ENCODE measurements at places on chromosomes 5 and 9.

DNA sequence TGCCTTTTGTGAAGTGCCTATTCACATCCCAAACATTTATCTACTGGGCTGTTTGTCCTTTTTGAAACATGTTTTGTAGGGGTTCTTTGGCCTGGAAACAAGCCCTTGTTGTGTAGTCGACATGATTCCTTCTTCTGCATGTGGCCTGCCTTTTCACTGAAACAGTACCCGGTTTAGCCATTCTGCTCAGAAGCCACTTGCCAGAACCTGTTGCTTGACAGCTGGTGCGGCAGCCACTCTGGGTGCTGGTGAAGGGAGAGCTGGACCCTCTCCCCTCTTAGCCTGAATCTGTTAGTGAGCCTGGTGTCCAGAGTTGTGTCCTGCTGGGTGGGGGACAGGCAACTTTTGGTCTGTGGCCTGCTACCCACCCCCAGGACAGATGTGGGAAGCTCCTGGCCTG lies 128.8 kb upstream of the CACNA1B start:
- no peak for DNase-seq

- DNase-seq = no peak
Observed at GRCh38 chr5:171721464-171721863, 64.2 kb upstream of the SMIM23 start.

DNA sequence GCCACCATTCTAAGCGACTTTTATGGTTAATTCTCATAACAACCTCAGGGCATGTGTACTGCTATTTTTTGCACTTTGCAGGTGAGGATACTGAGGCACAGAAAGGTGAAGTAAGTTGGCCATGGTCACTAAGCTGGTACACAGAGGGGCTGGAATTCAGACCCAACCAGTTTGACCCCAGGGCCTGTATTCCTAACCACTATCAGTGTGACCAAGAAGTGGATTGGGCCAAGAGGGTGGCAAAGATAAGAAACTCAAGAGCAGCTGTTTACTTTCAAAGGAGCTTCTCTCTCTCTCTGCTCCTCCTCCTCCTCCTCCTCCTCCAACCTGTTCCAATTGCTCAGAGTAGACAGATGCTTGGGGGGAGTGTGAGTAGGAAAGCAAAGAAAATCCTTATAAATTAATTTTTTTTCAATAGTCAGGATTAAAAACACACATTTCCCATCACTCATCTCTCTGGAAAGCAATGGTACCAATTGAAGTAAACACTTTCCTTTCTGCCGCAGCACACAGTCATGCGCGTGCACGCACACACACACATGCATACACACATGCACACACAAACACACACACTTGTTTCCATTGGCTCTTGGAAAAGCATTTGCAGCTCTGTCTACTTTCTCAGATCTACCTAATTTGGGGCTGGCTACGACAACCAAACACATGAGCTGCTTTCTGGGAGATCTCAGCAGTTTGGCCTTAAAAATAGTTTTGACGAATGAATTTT lies 736.7 kb upstream of the WWC1 start:
- no peak for DNase-seq

DNA sequence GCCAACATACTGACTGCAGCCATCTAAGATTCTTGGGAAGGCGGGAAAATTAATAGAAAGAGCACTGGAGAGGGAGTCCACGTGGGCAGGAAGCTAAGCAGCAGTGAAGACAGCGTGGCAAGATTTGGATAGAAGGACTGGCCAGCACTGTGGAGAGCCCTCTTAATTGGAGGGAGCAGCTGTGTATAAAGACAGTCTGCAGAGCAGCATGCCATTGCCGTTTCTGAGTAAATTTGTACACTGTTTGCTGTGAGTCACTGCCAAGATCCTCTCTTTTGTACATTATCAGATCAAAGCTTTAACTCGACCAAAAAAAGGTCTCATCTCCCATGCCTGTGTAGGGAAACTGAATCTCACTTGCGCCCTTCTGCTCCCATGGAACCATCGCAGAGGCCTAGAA lies 45.3 kb downstream of the INSYN2B start:
- no peak for DNase-seq

- no peak for DNase-seq
Observed at GRCh38 chr9:28620011-28620410, 1046.7 kb upstream of the C9orf72 start.

DNA sequence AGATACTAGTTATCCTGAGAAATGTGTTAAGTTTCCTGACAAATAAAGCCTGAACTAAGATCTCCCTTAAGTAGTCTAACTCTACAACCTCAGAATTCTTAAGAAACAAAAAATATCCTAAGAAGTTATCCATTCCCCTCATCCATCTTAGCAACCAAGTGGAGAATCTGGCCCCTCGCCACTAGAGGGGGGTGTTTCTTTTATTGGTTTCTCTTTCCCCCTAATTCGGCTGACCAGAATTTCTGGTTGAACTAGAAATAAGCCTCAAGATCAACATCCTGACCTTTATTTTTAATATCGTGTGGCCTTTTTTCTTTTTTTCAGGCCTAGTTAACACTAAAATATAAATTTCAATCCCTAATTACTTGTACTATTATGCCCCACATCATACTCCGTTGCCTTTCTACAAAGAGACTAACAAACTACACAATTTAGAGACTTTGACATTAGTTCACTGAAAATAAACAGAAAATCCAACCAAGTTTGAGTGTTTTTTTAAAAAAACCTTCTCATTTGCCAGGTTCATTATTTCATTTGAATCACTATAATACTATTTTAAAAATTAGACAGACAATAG lies 14.3 kb upstream of the NR4A3 start:
- peak; percentile 54 for DNase-seq

DNA sequence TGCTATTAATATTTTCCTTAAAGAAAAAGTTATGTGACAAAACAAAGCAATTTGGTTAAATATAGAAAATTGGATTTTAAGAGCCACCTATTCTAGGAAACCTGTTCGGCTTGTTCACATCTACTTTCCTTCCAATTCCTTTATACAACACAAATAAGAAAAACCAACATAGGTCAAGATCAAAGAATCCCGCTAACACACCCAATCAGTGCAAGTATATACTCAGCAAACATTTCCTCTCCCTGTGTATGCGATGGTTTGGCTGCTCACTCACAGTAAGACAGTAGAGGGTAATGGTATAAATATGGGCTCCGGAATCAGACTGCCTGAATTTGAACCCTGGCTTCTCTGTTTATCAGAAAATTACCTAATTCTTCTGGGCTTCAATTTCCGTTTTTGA lies 757.5 kb upstream of the ZNF608 start:
- no peak for DNase-seq

DNA sequence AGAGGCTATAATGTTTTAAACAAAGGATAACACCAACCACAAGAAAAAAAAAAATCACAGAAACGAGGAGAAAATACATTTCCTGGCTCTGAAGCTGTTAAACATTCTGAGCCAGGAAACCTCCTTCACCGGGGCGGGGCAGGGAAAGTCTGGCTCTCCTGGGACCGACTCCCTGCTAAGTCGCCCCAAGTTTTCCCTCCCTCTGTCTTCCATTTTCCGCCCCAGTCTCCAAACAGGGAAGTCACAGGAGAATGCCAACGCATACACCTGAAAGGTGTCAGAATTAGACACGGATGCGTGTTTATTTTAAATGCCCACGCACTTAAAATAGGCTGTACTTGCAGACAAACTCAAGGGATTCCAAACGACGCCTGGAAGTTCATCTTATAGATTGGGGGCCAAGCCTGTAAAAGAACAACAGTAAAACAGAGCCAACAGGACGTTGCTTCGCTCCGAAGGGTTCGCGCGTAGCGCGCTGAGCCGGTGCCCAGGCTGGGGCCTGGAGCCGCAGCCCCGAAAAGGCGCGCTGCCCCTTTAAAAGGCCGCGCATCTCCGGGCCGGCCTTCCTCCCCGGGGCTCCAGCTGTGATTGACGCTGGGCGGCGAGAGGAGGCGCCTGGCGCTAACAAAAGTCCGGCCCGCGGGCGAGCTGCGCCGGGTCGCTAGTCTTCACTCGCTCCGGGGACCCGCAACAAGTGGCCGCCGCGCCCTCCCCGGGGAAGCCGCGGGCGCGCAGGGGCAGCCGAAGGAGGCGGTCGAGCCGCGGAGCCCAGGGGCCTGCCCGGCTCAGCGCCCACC lies at the start of gene FBXL7:
FBXL7 (plus strand) TSS at position 653 of the 797 bp plus-strand sequence.
- DNase-seq = no peak

DNA sequence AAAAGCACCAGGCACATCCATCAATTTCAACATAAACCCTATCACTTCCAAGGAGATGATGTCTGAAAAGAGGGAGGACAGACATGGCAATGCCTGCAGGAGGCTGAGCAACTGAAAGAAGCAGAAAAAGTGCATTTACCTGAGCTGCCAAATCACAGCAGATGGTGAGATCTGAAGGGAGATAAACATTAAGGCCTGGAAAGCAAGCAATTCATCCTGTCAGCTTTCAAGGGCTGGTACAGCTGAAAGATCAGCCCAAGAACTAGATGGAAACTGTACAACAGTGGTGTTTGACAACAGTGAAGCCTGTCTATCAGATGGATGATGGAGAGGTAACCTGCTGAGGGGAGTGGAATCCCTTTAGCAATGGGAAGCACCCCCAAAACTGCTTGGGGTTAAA lies 433.2 kb upstream of the ZNF608 start:
- DNase-seq = no peak

- DNase-seq = no peak
Observed at GRCh38 chr5:139947727-139948126, 95.4 kb downstream of the NRG2 start.

GRCh38 chr9:91239367-91240111 lies 122.2 kb downstream of the AUH start:
- no peak for DNase-seq

GRCh38 chr5:91670122-91670521 lies 287.0 kb upstream of the ARRDC3 start:
- no peak for DNase-seq

GRCh38 chr5:90529939-90530677 lies 724 bp upstream of the LYSMD3 start:
- peak; percentile 17 for DNase-seq

GRCh38 chr5:57085306-57086081 lies 88.4 kb upstream of the GPBP1 start:
- no peak for DNase-seq

GRCh38 chr9:92455217-92455616 lies 27.1 kb downstream of the ASPN start:
- no peak for DNase-seq

GRCh38 chr9:73611032-73611431 lies 459.4 kb downstream of the ANXA1 start:
- DNase-seq = no peak

GRCh38 chr5:149094996-149095395 lies 32.1 kb upstream of the SH3TC2 start:
- no peak for DNase-seq

DNA sequence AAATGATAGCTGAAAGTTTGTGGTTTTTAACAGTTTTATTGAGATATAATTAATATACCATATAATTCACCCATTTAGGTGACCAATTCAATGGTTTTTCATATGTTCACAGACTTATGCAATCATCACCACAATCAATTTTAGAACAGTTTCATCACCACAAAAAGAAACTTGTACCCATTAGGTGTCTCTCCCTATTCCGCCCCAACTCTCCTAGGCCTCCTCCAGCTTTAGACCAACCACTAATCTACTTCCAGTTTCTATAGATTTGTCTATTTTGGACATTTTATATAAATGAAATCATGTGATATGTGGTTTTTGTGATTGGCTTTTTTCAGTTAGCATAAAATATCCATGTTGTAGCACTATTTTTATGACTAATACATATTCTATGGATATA lies 38.6 kb downstream of the YTHDC2 start:
- no peak for DNase-seq

DNA sequence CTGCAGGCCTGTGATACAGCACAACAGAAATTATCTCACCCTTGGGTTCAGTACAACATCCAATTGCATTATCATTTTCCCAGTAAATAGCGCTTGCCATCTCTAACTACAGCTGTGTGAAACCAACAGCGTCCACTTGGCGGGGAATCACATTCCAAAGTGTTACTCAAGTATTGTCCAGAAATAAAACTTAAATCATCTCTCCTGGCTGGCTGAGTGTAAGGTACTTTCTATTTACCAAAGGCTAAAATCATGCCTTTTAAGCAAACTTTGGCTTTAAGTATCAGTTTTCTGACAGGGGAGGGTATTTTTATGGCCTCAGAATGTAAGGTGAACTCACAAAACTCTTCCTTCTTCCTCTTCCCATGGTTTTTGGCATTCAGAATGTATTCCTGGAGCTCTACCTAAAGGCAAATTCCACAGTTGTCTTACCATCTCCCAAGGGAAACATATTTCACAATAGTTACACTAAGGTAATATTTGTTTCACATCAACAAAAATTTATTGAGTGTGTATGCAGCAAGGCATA lies 205.6 kb upstream of the MPDZ start:
- no peak for DNase-seq

DNA sequence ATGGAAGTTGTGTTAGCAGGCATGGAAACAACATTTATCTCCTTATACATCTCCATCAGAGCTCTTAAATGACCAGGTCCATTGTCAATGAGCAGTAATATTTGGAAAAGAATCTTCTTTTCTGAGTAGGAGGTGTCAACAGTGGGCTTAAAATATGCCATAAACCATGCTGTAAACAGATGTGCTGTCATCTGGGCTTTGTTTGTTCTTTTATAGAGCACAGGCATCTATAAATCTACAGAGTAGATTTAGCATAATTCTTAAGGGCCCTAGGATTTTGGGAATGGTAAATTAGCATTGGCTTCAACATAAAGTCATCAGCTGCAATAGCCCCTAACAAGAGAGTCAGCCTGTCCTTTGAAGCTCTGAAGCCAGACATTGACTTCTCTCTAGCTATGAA lies 7.7 kb upstream of the HRCT1 start:
- DNase-seq = no peak

- no peak for DNase-seq
Observed at GRCh38 chr9:83403527-83404238, 134.5 kb downstream of the FRMD3 start.

- DNase-seq = no peak
Observed at GRCh38 chr9:71646131-71646530, 122.2 kb downstream of the CEMIP2 start.

GRCh38 chr5:156444753-156445291 lies 117.9 kb downstream of the SGCD start:
- DNase-seq = no peak

- DNase-seq = no peak
Observed at GRCh38 chr5:79685627-79686026, 4.0 kb upstream of the CMYA5 start.

DNA sequence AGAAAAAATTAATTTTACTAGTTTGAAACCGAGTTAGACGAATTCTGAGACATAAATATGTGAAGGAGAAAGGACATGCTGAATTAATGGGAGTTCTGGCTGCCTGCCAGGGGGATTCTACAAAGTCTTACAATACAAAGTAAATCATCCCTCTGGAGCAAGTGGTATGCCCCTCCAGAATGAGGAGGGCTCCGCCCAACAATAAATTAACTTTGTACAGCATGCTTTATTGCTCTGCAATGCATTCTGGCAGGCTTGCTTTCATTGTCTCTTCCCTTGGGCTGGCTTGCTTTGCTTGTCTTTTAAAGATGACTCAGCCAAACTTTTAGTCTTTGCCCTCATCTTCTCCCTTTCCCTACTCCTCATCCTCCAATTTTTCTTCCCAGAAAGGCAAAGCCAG lies 11.7 kb upstream of the PCDHB1 start:
- no peak for DNase-seq

DNA sequence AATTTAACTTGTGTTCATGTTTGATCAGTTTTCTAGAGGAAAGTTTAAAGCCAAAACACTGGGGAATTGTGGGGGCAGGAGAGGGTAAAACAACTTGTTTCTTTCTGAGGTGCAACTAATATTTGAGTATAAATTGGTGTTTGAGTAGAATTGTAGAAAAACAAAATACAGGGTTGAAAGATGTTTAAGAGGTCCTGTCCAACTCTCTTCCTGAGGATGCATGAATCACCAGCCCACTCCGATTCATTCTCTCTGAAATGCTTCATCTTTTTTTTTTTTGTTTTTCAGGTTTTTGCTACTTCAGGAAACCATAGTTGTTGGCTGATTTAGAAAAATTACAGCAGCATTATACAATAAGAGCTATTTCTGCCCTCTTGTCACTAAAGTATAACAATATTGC lies 42.4 kb upstream of the TMC1 start:
- no peak for DNase-seq
